ENCODE measurements at places on chromosomes 3 and 15.

GRCh38 chr15:101176625-101177024 is 75.2 kb downstream of the CHSY1 start:
- no peak for DNase-seq

GRCh38 chr3:171189394-171190080 is 163.0 kb upstream of the SLC2A2 start:
- no peak for DNase-seq

GRCh38 chr15:51678096-51678495 is 3.2 kb upstream of the SCG3 start:
- DNase-seq: no peak

GRCh38 chr3:129006864-129007263 is 5.8 kb downstream of the EFCC1 start:
- no peak for DNase-seq

DNA sequence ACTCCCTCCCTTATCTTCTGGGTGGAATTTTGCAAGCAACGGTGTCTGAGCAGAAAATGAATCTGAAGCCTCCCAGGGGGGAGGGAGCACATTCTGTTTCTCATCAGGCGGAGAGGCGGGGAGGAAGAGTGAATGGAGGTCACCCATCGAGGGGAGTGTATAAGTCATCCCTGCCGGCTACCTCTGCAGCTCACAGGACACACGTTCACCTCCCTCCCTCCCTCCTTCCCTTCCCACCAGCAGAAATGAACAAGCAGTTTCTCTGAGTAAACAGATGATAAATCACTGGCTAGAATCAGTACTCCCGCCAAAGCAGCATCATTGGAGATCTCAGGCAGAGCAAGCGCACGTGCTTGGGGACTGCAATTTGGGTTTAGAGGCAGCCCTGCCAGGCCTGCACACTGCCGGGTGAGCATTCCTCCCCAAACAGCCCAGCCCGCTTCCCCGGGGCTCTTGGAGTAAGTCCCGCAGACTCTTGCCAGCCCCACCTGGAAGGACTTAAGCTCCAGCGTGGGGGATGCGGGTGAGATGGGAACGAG is 38.3 kb downstream of the CPN2 start:
- DNase-seq: no peak

- DNase-seq: no peak
Observed at GRCh38 chr3:30666572-30667279, 60.3 kb downstream of the TGFBR2 start.

DNA sequence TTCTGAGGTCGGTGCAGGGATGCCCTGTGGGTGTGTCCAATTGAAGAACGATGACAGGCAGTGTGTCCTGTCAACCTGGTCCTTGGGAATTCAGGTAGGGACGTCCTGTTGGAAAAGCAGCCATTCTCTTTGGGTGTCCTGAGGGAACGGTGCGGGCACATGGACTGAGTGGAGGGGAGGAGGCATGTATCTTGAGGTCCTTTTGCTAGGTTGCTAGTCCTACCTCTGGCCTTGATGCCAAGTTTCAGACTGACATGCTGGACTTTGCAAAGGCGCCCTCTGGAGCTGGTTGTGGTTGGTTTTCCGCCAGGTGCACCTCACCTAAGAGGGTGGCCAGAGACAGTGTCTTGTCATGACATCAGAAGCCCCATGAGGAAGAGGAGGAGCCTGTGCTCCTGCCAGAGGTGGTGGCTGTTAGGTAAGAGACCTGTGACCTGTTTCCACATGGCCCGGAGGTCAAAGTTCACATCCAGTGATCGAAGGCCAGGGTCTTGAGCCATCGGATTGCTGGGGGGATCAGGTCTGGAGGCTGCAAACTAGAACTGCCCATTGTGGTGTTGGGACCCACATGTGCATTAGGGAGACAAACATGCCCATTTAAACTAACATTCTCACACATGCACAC is 106.3 kb downstream of the SNRPN start:
- no peak for DNase-seq

DNA sequence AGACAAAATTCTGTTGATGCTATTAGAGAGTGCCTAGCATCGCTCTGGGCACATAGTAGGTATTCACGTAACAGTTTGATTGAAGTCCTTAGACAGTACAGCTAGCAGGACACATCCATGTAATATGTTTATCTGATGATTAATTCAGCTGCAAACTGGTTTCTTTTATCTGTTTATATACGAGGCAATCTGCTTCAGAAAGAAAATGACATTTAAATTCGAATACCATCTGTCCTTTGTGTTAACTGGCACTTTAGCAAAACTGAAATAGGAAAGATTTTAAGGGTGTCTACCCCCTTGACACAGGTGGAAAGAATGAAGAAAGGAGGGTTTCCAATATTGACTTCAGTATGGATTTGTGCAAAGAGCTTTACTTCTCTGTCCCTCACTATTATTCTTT is 192.5 kb downstream of the MFSD1 start:
- DNase-seq: no peak

- no peak for DNase-seq
Observed at GRCh38 chr3:142226474-142226873, 1.1 kb upstream of the GK5 start.

- DNase-seq: no peak
Observed at GRCh38 chr15:95937128-95937528, 393.4 kb upstream of the NR2F2 start.

GRCh38 chr15:55319537-55320237 is 665 bp downstream of the PIGB start:
- no peak for DNase-seq

DNA sequence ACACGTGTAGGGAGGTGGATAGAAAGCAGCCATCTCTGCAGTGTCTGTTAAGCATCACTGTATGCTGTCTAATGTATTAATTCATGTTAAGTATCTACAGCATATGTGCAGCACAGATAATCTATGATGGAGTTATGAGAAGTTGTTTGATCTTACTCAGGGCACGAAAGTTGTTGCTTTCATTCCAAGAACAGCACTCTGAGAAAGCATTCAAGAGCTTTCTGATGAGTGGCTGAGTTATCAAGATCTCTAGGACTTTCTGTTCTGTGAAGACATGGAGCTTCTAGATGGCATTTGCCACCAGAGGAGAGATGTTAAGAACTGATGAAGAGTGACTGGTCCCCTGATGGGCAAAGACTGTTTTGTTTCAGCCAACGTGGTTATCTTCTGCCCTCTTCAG is 22.6 kb upstream of the TPRG1 start:
- no peak for DNase-seq

- DNase-seq: no peak
Observed at GRCh38 chr3:35651851-35652250, 12.5 kb downstream of the ARPP21 start.

- no peak for DNase-seq
Observed at GRCh38 chr3:123540285-123540684, 44.6 kb downstream of the HACD2 start.

DNA sequence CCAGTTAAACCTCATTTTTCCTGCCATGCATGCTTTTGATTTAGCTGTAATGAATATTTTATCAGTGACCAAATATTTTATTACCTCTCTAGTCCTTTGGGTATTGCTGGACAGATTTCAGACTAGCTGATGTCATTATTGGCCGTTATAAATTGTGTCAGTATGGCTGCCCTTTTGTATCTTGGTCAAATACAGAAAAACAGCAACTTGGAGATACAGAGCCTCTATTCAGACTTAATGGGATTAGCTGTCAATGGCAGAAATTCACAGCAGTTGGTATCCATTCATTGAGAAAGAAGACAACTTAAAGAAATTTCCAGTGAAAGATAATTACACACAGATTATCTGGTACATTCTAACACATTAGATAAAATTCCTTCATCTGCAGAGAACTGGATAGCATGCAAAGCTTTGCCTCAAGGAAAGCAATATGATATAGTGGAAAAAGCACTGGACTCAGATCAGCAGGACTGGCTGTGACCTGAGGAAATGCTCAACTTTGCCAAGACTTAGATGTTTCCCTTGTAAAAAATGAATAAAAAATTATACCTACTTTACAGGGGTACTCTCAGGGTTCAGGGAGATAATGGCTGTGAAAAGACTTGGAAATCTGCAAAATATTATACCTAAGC is 20.8 kb downstream of the COL6A6 start:
- no peak for DNase-seq

DNA sequence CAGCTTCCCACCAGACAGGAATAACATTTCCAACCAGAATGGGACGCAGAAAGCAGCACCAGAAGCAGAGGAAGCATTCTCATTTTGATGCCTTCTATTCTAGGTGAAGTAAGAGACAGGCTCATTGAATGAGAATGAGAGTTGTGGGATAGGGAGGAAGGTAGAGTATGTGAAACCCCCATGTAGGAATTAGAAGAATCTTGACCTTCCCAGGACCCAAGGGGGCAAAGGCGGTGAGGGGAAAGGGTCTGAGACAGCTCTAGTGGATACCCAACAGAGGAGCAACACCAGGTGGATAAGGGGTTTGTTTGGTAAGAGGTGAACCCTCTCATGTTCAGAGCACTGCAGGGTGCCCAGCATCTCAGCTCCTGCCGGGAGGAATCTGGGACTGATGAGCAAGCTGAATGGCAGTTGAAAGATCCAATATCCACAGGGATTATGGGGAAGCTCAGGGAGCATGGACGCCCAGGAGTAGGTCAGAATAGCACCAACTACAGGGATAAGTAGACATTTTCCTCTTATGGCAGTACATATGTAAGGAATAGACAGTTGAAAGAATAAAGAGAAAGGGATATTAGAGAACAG is 77.0 kb downstream of the PLCL2 start:
- no peak for DNase-seq

GRCh38 chr3:14879211-14879874 is 60.6 kb downstream of the FGD5 start:
- no peak for DNase-seq
